ENCODE measurements at places on chromosomes 1 and 21.

DNA sequence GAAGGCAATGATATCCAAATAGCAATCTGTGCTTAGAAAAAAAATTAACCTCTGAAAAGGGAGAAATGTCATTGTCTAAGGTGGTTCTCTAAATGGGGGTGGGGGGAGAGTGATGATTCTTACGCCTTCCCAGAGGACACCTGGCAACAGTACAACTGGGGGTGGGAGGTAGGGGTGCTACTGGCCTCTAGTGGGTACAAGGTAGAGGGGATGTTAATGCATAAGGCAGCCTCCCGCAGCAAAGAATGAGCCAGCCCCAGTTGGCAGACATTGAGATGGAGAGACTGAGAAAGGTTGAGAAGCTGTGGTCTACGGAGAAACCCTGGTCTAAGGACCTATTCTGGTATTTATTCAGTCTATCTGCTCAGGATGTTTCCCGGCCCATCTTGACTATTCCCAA lies 472.2 kb upstream of the RUNX1 start:
- DNase-seq, result no peak

DNA sequence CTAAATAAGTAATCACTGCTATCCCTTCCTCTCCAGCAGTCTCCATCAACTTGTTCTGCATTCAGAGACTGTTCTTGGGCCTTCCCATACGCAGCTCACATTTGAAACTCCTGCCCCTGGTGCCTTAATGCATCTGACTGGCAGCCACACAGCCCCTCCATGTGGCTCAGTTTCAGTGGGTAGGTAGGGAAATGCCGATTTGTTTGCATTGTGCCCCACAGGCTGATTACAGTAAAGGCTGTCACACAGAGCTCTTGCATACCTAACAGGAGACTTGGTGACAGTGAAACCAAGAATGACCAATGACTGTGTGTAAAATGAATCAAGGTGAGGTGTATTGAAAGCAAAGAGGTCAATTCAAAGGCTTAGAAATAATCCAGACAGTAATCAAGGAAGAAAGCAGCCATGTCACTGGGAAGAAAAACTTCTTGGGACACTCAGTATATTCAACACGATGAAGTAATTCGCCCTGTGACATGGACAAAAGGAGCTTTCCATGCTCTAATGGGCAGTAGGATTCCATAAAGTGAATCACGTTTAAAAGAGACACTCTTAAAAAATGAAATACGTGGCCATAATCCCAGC lies 12.7 kb upstream of the B3GALNT2 start:
- DNase-seq, result no peak

DNA sequence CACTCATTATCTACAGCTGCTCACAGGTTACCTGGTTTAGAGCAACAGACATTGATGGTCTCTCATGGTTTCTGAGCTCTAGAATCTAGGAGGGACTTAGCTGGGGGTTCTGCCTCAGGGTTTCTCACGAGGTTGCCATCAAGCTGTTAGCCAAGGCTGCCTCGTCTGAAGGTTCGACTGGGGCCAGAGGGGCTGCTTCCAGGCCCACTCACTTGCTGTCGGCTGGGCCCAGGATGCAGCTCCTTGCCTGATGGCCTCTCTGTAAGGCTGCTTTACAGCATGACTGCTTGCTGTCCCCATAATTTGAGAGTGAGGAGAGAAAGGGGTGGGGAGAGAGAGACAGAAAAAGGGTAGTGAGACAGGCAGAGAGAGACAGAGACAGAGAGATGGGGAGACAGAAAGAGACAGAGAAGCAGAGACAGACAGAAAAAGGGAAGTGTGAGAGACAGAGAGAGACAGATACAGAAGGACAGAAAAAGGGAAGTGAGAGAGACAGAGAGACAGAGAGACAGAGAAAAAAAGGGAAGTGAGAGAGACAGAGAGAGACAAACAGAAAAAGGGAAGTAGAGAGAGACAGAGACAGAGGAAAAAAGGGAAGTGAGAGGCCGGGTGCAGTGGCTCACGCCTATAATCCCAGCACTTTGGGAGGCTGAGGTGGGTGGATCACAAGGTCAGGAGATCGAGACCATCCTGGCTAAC lies 106.8 kb upstream of the C1orf174 start:
- no peak for DNase-seq

DNA sequence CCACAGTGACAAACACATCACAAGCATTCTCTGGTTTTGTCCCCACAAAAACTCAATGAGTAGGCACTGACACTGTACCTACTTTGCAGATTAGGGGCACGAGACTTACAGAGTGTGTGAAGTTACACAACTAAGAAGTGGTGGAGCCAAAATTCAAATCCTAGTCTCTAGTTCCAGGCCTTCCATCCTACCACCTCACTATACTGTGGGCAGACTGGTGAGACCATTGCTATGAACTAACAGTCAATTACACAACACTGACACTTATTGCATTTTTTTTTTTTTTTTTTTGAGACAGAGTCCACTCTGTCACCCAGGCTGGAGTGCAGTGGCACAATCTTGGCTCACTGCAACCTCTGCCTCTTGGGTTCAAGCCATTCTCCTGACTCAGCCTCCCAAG lies 71.4 kb downstream of the KCNN3 start:
- no peak for DNase-seq

DNA sequence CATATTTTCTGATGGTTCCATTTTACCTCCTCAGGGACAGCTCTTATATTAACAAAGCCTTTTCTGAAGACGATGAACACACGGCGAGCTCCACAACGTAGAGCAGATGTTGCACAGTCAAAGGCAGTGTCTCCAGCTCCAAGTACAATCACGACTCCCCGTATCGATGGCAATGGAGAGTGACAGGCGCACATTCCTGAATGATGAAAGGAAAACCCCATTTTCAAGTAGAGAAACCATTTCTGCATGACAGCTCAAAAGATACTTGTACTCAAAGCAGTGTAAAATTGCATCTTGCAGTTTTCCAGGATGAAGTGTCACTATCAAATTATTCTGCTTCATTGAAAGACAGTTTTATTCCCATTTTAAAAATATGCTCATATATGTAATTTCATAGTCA lies 327.6 kb downstream of the DPYD start:
- no peak for DNase-seq

DNA sequence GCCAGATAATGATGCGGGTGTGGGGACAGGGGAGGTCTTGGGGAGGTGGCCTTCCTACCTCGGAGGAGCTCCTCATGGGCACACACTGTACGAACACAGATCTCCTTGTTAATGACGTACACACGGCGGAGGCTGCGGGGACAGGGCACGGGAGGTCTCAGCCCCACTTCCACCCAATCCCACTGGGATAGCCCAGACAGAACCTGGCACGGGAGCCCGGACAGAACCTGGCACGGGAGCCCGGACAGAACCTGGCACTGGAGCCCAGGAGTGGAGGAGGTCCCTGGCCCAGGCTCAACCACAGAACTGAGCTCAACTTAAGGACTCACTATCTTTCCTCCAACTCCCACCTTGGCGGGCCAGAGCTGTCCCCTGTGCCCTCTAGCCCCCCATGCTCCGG lies 5.2 kb downstream of the MFAP2 start:
- no peak for DNase-seq

DNA sequence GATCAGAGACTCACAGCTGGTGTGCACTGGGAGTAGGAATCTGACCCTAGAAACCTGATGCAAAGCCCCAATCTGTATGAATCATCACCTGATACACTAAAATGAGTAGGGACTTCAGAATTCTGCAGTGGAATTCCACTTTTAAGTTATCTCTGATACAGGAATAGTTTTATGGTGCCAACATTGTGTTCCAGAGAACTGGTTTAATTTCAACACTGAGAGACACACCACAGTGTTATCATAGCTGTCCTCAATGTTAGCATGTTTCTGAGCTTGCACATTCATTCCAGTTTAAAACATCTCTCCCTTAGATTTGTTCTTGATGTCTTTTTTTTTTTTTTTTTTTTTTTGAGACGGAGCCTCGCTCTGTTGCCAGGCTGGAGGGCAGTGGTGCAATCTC lies 7.1 kb downstream of the UTS2 start:
- DNase-seq, result no peak

DNA sequence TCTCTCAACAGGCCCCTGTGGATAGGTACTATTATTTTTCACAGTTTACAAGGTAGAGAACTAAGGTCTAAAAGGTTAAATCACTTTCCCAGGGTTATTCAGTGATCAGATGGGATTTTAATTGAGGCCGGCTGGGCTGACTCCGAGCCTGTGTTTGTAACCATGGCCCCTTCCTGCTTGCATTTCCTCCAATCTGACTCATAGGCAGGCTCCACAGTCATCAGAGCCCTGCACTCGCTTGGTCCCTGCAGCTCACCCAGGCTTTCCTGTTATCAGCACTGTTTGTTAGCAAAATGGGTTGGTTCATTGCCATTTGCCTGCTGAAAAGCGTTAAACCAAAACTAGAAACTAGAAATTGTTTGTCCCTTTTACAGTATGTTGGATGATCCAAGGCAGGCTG lies 41.4 kb upstream of the LMX1A start:
- no peak for DNase-seq

GRCh38 chr1:185536165-185536920 lies 197.8 kb upstream of the HMCN1 start:
- DNase-seq, result no peak
